ENCODE measurements at places on chromosomes 5 and 9.

DNA sequence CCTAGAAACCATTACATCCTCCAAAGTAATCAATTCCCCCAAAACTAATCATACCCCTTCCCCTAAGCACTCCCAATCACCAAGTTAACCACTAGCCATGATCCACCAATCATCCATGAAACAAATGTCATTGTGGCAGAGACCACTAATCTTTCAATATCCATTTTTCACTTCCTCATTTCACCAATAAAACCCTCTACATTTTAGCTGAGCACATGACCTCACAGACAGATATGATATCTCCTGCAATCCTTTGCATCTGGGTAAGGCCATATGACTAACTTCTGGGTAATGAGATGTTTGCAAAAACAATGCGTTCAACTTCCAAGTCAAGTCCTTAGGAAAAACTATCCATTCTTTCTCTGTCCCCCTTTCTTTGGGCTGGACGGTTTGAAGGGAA, 20.7 kb downstream of the OR2S2 start:
- no peak for DNase-seq

DNA sequence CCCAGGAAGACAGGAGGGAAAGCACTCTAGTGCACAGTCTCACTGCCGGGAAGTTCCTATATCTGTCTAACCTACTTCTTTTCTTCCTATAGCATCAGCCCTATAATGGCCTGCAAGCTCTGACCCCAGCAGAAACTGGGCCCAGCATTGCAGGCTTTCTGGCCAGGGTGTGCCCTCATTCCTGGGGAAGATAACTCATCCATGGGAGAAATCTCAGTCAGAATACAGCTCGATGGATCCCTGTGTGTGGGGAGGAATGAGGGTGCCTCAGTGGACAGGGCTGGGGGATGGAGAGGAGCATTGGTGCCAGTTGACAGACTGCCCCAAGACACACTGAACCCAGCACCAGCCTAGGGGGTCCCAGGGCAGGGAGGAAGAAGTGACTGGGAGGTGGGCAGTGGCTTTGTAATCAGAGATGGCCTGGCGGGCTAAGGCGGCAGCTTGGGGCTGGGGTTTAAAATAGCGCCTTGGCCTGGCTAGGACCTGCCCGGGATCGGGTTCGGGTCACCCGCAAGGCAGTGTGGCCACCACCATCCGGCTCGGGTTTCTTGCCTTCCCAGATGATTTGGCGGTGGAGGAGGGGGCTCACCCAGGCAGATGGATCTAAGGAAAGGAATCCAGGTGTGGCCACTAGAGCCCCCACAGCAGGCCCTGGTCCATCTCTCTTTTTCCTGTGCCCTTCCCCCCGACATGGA, 7.6 kb upstream of the CXXC5 start:
- DNase-seq = no peak

- DNase-seq = no peak
These were observed 57.2 kb downstream of the CDC42SE2 start for GRCh38 chr5:131321066-131321465.

DNA sequence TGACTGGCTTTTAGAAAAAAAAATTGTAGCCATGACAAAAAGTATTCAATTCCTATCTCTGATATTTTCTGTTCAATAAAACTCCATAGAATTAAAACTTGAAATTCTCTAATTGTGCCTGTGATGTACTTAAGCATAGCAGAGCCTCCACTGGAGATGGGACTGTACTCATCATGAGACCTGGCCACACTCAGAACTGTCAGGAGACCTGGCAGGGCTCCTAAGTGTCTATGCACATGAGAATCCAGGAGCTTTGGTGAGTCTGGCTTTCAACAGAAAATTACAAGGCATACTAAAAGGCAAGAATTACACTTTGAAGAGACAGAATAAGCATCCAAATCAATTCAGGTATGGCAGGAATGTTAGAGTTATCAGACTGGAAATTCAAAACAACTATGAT, 26.7 kb upstream of the ERCC6L2 start:
- DNase-seq = no peak
